NCI-H1048 (cell line): ENCODE measurements at places on chromosomes 3 and 15.

- no peak for DNase-seq
These were observed 49.7 kb downstream of the SEMA5B start for GRCh38 chr3:122977746-122978466.

DNA sequence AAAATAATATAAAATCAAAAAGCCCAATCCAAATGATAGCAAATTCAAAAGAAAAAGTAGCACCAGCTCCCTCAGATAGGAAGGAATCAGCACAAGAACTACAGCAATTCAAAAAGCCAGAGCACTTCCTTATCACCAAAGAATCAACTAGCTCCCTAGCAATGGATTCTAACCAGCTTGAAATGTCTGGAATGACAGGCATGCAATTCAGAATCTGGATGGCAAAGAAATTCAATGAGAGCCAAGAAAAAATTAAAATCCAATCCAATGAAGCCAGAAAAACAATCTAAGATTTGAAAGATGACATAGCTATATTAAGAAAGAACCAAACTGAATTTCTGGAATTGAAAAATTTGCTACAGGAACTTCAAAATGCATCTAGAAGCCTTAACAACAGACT is 1334.4 kb upstream of the ALCAM start:
- DNase-seq, result no peak

DNA sequence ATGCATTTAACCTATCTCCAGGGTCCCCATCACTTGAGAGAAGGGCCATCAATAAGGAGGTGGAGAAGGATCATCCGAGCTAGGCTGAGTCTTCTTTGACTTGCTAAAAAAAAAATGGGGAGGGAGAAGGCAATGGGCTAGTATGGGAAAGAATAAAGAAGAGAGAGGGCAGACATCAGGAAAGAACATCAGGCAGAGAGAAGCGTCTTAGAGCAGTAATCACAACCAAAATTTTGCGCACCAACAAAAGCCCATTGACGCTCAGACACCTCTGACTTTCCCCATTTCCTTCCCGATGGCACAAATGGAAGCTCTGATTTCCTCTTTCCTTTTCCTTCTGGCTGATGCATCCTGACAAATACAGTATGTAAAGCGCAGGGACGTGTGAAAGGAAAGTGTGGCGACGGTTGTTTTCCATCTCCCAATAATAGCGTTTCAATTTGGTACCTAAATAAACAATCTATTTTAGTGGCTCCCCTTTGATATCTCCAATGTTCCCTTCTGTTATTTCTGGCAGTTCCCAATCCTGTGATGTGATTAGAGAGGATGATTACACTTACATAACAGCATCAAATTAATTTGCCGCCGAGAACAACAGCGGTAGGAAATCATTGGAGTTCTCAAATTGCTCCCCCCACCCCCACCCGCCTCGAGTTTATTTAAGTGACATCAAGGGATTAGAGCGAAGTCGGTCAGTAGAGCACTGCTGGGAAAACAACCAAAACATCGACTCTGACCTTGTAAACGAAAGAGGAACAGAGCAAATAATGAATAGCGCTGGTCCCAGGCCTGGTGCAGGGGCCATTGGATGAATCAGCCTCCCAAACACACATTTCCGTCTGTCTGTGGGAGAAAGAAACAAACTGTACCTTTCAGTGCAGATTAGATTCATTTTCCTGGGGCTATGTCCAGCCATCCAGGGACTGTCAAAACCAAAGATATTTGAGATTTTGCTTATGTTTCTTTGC is 273.3 kb upstream of the ICE2 start:
- no peak for DNase-seq

DNA sequence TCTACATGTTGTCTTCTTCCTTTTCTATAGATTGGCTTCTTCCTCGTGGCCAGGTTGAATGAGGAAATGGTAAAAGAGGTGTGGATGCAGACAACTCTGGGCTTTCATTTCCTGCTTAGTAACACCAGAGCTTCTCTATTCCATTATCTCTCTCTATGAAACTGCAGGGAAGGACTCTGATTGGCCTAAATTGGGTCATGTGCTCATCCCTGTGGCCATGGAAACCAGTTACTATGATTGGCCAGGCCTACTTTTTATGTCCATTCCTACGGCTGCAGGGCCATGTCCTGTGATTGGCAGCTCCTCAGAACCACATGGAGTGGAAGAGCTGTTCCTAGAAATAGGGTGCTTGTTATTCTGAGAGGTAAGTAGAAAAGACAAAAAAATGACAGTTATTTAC is 486.9 kb upstream of the ADAMTS9 start:
- DNase-seq, result no peak

GRCh38 chr3:129233538-129233937 is 15.9 kb upstream of the COPG1 start:
- no peak for DNase-seq

- DNase-seq, result no peak
These were observed 41.6 kb downstream of the ATP2B2 start for GRCh38 chr3:10463533-10464434.

GRCh38 chr3:169541528-169541927 is 122.0 kb downstream of the MECOM start:
- DNase-seq, result no peak

- no peak for DNase-seq
These were observed 46.2 kb downstream of the GADL1 start for GRCh38 chr3:30848087-30848779.

DNA sequence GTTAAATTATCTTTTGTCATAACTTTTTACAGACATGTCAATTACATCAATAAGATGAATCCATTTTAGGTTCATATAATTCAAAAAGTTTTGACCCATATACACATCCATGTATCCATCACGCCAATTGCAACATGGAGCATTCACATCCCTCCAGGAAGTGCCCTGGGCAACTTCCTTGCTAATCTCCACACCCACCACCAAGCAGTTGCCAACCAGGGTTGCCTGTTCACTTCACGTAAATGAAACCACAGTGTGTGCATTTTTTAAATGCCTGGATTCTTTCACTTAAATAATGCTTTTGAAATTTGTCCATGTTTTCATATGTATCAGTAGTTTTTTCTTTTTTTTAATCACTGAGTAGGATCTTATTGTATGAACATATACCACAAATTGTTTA is 40.7 kb upstream of the LYZL4 start:
- no peak for DNase-seq
